ENCODE measurements at places on chromosomes 7 and 10.

- DNase-seq, result no peak
Measured at GRCh38 chr10:129756912-129757901, 206.9 kb downstream of the EBF3 start.

- no peak for DNase-seq
Measured at GRCh38 chr7:10684606-10685005, 289.1 kb upstream of the PHF14 start.

DNA sequence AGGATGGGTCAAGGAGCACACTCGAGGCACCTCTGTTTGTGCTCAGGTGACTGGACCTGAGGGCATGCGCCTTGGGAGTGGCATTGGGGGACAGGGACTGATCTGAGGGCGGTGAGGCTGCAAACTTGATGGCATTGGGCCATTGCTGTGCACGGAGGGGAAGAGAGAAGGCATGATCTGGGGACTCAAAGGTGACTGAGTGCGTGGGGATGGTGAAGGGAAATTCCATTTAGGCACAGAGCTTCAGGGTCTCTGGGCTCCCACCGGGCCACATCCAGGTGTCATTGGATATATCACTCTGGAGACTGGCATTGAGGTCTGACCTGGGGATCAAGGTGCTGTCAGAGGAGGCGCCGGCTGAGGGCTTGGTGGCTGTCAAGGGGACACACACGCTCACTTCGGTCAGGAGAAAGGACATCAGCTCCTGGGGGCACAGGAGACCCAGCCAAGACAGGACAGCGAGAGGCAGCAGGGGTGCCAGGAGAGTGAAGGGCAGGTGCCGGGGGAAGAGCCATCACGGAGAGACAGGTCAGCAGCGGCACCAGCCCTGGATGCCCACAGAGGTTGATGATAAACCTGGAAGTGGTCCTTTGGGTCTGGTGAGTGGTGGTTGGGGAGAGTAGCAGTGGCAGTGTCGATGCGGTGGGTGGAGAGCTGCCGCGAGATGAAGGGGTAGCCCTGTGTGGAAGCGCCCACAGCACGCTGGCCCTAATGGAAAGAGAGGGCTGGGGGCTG lies 5.5 kb downstream of the ADCK2 start:
- no peak for DNase-seq

DNA sequence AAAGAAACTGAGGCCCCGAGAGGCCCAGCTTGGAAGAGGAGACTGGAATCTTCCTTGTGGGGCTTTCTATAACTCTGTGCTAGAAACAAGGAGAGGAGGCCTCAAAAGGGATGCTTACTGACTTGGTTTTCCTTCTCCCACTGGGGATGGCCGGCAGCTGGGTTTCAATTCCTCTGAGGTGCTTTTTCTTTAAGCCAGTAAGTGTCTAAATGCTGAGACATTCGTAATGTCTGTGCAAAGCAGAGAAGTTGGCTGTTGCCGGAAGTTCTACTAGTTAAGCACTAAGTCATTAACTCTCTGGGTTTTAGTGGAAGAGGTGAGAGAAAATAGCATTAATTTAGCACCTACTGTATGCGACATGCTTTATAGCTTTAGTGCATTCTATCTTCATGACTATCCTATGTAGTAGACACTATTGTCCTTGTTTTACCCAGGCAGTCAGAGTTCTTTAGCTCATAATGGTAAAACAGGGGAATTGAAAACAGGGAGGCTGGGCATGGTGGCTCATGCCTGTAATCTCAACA lies 135.2 kb downstream of the RGS10 start:
- no peak for DNase-seq

DNA sequence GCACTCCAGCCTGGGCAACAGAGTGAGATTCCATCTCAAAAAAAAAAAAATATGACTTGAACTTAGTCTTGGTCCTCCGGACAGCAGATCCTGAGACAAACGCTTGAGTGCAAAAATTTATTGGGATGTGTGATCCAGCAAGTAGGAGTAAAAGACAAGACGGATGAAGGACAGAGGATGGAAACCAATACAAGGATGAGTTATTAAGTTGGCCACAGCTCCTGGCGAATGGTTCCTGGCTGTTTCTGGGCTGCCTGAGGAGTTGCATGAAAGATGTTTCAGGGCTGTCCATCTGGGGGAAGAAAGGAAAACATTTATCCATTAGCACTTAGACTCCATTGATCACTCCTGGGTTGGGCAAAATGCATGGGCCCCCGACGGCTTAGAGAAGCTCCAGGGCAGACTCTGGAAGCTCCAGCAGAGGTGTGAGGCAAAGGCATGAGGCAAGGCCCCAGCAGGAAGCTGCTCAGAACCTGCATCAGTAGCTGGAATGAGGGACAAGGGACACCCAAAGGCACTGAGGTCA lies 98.3 kb upstream of the ZNF438 start:
- DNase-seq, result no peak

DNA sequence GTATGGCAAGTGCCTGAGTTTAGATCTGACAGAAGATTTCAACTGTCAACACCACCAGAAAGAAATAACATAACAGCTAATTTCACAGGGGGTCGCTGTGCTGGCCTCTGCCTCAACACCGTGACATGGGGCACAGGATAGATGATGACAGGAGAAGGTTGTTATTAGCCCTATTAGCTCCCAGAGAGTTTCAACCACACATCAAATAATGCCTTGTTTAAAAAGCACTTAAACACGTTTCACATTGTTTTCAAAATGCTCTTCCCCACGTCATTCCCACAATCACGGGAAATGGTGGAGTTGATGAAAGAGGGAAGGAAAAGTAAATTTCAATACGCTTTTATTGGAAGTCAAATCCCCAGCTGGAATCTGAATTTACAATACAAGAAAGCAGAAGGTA lies 184.7 kb downstream of the MAGI2 start:
- no peak for DNase-seq

GRCh38 chr7:151339651-151340382 lies 1.8 kb upstream of the NUB1 start:
- no peak for DNase-seq

All from fibroblast of skin of left biceps (primary cell).